Cardiac muscle cell (in vitro differentiated cells and primary cell): ENCODE measurements at places on chromosomes 13 and 19. TPM values are rescaled to one million over a fixed set of nuclear protein-coding genes. Genes with fewer than 3 reads are reported as not detected.

The SPIB gene
- total RNA-seq = 0.15 and 0.35 TPM in 2 replicates

The UQCRFS1 gene
- 59.8 and 87.2 TPM in 2 replicates for total RNA-seq

The TFPT gene
- total RNA-seq = 26.1 and 27.5 TPM in 2 replicates

DNA sequence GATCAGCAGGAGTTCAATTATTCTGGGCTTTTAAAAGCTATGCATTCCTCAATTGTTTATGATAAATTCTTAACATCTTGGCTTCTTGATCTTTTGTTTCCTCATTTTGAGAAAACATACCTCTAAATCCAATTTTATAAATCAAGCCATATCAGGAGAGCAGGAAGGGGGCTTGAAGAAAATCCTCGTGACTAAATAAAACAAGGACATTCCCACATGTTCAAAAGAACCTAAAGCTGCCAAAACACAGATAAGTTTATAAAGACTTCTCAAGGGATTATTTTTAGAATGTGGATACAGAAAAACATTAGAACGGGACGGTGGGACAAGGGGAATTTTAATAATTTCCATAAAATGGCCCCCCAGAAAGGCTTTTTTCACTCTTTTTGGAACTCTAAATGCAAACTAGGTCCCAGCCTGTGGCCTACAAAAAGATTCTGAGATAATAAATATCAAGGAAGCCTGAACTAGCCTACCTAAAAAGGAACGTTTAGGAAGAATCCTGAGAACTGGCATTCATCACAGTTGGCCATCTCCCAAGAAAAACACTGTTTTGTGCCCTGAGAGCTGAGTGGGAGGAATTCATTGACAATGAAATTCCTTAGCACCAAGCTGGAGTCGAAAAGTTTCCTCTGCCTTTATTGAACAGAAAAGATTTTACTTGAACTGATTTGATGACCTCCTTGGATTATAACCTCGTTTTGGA, 30.1 kb downstream of the ZAR1L start:
- H3K4me1 ChIP-seq = peaks cover 19% of the 10 kb centered on the region
- H3K36me3 ChIP-seq = no peaks in the 10 kb centered on the region
- no peak overlapping the region for H3K4me3 ChIP-seq
- DNase-seq = peak; percentile 73

- peaks cover 7% of the 10 kb centered on the region for H3K4me1 ChIP-seq
- H3K4me3 ChIP-seq = no peak overlapping the region
- H3K27me3 ChIP-seq = no peaks in the 10 kb centered on the region
- no peak for DNase-seq
- no peak overlapping the region for H3K27ac ChIP-seq
These were observed 285.1 kb downstream of the SPRY2 start for GRCh38 chr13:80055847-80056246.
